Body of pancreas (tissue), 4 donors: ENCODE measurements at places on chromosomes 1 and 21.
A peak's percentile ranks its signal among the peaks of the same experiment; 100 is the strongest.

- no peak for DNase-seq
- H3K27me3 ChIP-seq, result no peaks in the 10 kb centered on the region
- no peak overlapping the region for H3K4me3 ChIP-seq
- H3K36me3 ChIP-seq, result no peaks in the 10 kb centered on the region
- H3K4me1 ChIP-seq, result no peaks in the 10 kb centered on the region
These were observed 116.8 kb upstream of the SMYD2 start for GRCh38 chr1:214164173-214164572.

DNA sequence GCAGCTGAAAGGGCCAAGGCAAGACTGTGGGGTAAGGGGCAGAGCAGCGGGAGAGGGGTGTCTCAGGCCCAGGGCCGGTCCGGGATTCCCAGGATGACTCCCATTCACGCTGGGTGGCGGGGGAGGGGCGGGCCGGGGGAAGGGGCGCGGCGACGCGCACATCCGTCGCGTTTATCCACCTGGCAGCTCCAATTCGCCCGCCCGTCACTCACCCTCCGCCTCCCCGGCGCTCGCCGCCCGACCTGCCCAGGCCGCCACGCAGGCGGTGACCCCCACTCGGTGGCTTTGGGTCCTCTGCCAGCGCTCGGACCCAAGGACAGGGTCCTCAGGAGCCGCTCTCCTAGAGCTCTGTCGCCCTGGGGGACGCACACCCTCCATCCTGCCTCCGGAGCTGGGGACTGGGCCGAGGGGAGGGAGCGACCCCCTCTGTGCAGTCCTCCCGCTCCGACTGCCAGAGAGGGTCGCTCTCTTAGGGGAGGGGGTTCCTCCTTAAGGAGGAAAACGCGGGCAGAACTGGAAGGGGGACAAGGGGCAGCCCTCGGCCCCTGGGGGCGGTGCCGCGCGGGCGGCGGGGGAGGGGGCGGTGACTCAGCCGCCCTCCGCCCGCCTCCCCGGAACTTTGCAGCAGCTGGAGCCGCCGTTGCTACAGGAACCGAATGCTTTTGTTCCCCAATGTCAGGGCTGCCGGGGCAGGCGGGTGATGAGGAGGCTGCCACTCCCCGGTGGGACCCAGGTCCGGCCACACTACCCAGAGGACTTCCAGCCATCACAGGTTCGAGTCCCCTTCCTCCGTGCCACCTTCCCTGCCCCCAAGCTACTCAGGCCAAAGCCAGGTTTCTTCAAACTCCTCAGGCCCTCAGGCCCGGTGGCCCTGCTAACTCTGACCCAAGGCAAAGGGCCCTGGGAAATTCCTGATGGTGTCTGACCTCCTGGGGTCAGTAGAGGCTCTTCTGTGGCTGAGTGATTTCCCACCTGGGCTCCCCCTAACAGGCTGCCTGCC lies 3.4 kb downstream of the ADGRB2 start:
- no peaks in the 10 kb centered on the region for H3K36me3 ChIP-seq
- H3K4me1 ChIP-seq, result peaks cover 32% of the 10 kb centered on the region

DNA sequence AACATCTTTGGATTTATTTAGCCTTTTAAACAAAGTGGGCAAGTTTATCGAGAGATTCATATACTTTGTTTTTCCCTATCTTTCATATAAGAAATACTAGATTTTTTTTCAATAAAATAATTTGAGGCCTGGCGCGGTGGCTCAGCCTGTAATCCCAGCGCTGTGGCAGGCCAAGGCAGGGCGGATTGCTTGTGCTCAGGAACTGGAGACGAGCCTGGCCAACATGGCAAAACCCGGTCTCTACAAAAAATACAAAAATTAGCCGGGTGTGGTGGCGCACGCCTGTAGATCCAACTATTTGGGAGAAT lies 1.6 kb upstream of the CDC14A start:
- H3K4me1 ChIP-seq, result peaks cover 29% of the 10 kb centered on the region
- H3K4me3 ChIP-seq, result peak overlapping the region; percentile 96
- DNase-seq, result no peak
- H3K27me3 ChIP-seq, result no peaks in the 10 kb centered on the region

DNA sequence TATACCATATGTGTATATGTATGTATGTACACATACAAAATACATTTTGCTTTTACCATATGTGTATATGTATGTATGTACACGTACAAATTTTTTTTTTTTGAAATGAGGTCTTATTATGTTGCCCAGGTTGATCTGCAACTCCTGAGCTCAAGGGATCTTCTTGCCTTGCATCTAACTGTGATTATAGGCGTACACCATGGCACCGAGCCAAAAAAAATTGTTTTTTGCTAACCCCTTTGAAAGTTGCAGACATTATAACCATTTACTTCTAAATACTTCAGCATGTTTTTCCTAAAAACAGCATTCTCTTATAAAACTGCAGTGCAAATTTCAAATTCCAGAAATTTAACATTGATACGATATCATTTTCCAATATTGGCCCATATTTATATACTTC lies 147.0 kb downstream of the POU2F1 start:
- no peak overlapping the region for H3K27ac ChIP-seq
- no peak for DNase-seq
- no peaks in the 10 kb centered on the region for H3K4me1 ChIP-seq
- no peak overlapping the region for H3K4me3 ChIP-seq
- no peaks in the 10 kb centered on the region for H3K36me3 ChIP-seq

DNA sequence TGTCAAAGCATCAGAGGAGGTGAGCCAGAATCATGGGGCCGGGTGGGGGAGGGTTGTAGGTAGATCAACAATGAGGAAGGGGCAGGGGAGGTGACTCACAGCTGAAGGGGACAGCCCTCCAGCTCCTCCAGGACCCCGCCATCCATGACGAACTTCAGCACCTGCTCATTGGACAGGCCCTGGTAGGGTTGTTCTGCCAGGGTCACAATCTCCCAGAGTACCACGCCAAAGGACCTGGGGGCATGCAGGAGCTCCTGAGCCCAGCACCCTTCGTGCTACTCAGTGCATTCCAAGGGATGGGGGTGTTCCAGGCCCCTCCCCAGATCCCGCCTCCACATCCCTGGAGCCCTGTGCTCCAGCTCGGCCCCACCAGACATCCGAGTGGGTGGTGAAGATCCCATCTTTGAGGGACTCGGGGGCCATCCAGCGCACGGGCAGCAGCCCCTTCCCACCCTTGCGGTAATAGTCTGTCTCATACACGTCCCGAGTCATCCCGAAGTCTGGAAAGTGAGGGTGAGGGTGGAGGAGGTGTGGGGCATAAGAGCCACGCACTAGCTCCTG lies 17.5 kb downstream of the INSRR start:
- peaks cover 4% of the 10 kb centered on the region for H3K4me1 ChIP-seq
- H3K27ac ChIP-seq, result no peak overlapping the region
- H3K4me3 ChIP-seq, result no peak overlapping the region
- peaks cover 14% of the 10 kb centered on the region for H3K27me3 ChIP-seq

GRCh38 chr21:16418226-16418625 lies 688.4 kb downstream of the USP25 start:
- H3K4me1 ChIP-seq, result peaks cover 24% of the 10 kb centered on the region
- DNase-seq, result no peak

DNA sequence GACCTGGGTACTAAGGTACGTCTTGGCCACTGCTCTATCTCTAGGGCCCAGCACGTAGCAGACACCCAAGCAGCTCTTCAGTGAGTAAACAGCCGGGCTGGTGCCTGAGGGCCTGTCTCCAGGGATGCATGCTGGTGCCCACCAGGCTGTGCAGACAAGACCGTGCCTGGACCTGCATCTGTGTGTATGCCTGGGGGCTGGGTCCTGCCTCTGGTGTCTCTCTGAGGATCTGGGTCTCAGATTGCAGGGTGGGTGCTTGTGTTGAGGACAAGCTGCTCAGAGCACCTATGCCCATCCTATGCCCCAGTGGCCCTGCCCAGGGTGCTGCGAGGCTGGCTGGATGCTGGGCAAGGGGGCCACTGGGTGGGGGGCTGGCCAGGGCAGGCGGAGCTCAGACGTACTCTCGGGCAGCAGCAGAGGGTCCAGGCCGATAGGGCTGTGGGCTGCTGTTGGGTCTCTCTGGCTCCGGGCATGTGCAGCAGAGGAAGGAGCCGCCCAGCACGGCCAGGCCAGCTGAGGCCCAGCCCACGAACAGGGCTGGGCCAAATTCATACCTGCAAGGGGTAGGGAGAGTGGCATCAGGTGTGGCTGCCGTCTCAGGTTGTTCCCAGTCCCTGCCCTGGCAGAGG lies 4.4 kb downstream of the CLDN19 start:
- no peaks in the 10 kb centered on the region for H3K36me3 ChIP-seq
- no peak for DNase-seq
- no peak overlapping the region for H3K27ac ChIP-seq
- H3K4me3 ChIP-seq, result no peak overlapping the region
